ENCODE measurements at places on chromosomes 11 and 22.
A peak's percentile ranks its signal among the peaks of the same experiment; 100 is the strongest.

GRCh38 chr22:27868732-27869282, 50.2 kb downstream of the PITPNB start:
- no peak for DNase-seq

GRCh38 chr11:37689951-37690350, 1091.9 kb upstream of the RAG2 start:
- no peak for DNase-seq

GRCh38 chr22:42661985-42662831, 13.0 kb upstream of the CYB5R3 start:
- DNase-seq: peak; percentile 45

DNA sequence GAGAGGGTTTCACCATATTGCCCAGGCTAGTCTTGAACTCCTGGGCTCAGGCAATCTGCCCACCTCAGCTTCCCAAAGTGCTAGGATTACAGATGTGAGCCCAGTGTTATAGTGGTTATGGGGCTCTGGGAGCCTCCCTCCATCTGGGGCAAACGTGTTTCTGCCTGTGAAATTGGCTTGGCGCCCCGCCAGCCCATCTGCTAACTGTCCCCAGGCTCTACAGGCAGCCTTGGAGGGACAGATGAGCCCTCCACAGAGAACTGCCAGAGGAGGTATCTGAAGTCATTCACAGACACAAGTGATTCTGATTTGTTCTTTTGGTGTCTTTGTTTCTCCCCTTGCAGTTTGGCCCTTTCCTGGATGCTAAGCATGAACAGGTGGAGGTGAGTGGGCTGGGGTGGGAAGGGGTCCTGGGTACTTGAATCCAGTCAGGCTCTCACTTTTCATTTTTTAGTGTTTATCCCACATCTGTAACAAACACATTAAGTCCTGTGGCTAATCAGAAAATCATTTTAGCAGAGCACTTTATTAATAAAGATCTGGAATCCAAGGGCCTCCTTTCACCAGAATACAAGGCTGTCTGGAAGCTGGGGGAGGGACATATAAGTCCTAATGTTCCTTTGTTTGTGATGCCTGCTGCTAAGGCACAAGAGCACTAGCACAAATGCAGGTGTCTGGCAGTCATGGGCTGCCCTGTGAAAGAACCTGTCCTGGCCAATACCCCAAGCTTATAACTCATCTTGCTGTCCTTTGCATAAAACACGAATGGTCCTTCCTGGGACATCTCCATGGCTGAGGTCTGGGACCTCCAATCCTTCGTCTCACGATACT, 25.7 kb upstream of the CDC42EP2 start:
- no peak for DNase-seq
